ENCODE measurements at places on chromosomes 5 and 9.
A peak's percentile ranks its signal among the peaks of the same experiment; 100 is the strongest.

DNA sequence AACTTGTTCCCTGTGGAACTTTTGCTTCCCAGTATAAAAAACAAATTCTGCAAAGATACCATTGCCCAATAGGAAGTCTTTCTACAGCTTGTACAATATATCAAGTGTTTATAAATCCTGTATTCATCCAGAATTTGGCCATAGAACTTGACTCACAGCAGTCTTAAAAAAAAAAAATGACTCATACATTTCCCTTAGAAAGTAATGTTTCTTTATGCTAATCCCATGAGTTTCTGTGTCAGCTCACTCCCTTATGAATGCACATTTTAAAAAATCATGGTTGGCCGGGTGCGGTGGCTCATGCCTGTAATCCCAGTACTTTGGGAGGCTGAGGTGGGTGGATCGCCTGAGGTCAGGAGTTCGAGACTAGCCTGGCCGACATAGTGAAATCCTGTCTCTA, 89.3 kb upstream of the DMRT1 start:
- DNase-seq: no peak

DNA sequence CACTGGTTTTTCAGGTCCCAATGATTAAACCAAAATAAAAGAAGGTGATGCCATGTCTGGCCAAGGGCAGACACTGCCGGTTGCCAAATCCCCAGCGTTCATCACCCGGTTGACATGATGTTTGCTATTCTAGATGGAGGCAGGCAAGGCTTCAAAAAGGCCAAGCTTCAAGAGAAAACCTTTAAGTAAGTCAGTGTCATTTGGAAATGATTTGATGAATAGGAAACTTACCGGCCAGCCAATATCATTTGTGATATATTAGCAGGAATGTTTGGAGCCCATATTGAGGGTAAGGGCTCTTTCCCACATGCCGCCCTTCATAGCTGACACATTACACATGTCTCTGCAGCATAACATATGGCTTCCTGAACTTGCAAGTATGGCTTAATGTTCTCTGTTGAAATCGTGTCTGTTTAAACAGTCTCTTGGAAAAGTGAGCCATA, 89.5 kb upstream of the TTC23L start:
- DNase-seq: no peak

GRCh38 chr9:5510360-5510931, at the start of gene PDCD1LG2:
TSS of gene PDCD1LG2 (plus strand) at chr9:5510531. CDS start at chr9:5522547, 12,016 bp downstream.
- no peak for DNase-seq

GRCh38 chr5:16586556-16586955, 30.2 kb downstream of the RETREG1 start:
- DNase-seq: no peak

DNA sequence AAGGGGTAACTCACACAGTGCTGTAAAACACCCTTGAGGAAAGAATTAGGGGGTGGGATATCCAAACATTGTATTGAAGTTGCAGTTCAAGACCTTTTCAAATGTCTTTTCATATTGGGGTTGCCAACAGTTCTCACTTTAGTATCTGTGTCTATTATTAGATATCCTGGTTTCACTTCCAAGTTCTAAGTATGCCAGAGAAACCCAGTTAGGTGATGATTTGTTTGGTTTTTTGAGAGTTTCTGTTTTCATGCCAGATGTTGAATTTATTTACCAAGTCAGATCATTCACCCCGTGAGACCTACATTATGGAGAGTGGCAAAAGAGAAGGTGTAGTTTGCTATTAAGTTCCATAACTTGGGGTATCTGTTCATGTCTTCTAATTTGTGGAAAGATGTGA, 64.5 kb downstream of the C9orf152 start:
- peak; percentile 70 for DNase-seq

DNA sequence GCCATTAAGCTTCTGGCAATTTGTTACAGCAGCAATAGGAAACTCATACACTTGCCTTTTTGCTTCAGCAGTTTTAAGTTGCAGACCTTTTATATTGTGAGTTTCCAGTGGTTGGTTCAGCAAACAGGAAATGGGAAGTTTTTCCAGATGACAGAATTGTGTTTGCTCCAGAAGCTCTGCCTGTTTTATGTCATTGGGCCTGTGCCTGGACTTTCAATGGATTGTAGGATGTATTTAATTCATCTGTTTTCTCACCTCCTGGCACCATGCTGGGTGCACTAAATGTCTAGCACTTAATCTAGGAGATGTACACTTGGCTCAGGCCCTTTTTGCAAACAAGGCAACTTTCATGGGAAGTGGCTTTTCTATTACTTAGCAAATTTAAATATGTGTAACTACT, 100.4 kb upstream of the CLINT1 start:
- no peak for DNase-seq

DNA sequence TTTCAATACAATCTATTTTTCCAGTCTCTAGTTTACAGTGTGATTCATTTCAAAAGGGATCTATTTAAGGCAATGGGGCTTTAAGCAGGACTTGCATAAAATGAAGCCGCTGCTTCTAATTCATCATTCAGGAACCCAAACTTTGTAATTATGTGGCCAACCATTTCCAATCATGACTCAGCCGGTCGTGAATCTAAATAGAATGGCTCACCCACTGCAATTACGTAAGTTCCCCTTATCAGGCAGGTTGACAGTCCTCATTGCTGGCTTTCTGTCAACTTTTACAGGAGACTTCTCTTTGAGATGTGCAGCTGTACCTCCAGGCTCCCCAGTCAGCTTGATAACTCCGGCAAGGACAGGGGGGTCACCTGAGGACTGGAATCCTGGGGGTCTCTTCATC, 152.8 kb upstream of the DAP start:
- DNase-seq: peak; percentile 91

DNA sequence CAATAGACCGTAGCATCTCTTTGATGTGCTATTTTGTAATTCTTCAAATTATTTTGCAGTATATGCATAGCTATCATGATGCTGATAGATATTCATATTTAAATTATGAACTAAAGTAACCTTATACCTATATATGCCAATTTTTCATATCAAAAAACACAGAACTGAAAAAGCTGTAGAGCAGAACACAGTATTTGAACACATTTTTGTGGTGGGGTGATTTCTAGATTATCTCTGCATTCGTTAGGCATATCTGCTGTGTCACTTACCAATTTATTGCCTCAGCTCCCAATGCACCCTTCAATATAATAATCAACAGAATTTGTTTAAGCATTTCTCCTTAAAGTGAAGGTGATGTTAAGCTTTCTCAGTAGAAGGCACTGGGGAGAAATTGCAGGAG, 998.2 kb downstream of the PTPRD start:
- no peak for DNase-seq

- DNase-seq: no peak
Measured at GRCh38 chr9:23663536-23663935, 162.5 kb downstream of the ELAVL2 start.

DNA sequence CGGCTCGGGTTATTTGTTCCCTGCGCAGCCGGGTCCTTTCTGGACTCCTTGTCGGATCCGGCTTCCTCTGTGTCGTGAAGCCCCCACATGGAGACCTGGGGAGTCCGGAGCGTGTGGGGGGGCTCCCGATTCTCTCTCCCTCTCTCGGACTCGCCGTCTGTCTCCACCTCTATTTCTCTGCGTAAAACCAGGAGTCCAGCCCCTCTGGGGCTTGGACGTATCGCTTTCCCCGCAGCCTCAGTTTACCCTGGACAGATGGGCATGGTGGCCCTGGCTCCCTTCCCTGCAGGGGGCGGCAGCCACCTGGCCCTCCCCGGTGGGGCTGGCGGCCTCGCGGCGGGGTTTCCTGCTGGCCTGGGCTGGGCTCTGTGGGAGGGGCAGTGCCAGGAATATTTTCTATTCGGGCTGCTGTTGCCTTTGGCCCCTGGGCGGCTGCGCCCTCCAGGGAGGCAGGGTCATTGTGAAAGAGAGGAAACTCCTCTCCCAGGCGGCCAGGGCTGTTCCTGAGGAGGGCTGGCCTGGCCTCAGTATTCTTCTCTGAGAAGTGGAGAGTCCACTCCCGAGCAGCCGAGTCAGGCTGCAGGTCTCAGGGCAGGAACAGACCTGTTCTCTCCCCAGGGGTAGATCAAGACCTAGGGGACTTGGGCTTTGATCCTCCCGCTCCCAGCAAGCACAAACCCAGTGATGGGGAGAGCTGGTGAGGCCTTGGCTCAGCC, 665 bp downstream of the ASS1 start:
- DNase-seq: no peak

DNA sequence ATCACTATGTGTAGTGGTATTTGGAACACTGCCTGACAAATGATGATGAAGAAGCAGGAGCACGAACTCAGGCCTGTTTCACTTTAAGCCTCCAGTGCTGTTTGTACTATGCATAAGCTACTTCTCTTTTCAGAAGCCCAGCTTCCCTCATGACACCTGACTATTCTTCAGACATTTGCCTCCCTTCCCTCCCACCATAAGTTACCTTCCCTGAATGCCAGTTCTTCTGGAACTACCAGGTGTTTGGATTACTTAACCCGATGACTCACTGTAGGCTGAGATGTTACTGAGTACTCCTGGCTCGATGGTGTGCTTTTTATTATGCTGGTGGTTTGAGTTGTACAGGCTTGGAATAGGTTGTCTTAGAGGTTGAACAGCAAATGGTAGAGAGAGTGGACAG, 180.0 kb downstream of the SPATA31D1 start:
- no peak for DNase-seq

DNA sequence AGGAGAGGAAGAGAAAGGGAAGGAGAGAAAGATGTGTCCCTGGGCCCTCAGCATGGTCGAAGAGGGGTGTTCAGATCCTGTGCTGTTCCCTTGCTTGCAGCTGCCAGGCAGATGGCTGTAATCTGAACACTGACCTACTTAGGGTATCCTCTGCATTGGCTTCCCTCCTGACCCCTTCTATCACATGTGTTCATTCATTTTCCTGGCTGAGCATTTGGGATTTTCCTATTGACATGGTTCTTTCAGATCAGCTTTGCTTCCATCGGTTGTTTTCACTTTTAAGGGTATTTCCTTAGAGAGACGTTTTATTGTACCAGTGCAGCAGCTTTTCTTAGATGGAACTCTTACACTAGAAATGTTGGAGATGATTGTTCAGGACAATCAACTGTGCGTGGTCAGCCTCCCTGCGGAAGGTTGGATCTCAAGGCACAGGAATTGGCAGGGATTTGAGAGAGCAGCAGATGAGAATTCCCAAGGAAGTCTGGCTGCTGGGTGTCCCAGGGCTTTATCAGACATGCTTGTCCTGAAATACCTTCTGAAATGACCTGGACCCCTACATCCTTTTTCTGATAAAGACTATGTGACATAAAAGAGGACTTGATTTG, 26.0 kb downstream of the ACTBL2 start:
- DNase-seq: no peak

- no peak for DNase-seq
Measured at GRCh38 chr5:121688126-121688525, 163.6 kb upstream of the FTMT start.

DNA sequence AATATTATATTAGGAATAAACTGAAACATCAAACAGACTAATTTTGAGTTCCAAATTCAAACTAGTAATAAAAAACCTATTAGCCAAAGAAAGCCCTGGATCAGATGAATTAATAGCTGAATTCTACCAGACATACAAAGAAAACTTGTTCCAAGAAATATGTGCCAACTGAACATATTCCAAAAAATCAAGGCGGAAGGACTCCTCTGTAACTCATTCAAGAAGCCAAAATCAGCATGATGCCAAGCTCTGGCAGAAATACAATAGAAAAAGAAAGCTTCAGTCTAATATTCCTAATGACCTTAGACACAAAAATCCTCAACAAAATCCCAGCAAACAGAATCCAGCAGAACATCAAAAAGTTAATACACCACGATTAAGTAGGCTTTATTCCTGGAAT, 619.1 kb upstream of the COX7C start:
- no peak for DNase-seq

DNA sequence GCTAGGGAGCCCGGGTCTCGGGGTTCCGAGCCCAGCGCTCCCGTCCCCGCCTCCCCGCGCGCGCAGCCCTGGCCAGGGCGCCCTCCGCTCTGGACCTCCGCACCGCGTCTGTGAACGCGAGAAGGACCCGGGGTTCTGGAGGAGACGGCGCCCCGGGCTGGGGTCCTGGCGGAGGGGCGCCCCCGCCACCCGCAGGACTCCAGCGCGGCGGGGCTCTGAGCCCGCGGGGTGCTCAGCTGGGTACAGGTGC, 431 bp downstream of the TMOD1 start:
- DNase-seq: no peak

- DNase-seq: no peak
Measured at GRCh38 chr9:17813798-17814197, 234.9 kb downstream of the SH3GL2 start.

DNA sequence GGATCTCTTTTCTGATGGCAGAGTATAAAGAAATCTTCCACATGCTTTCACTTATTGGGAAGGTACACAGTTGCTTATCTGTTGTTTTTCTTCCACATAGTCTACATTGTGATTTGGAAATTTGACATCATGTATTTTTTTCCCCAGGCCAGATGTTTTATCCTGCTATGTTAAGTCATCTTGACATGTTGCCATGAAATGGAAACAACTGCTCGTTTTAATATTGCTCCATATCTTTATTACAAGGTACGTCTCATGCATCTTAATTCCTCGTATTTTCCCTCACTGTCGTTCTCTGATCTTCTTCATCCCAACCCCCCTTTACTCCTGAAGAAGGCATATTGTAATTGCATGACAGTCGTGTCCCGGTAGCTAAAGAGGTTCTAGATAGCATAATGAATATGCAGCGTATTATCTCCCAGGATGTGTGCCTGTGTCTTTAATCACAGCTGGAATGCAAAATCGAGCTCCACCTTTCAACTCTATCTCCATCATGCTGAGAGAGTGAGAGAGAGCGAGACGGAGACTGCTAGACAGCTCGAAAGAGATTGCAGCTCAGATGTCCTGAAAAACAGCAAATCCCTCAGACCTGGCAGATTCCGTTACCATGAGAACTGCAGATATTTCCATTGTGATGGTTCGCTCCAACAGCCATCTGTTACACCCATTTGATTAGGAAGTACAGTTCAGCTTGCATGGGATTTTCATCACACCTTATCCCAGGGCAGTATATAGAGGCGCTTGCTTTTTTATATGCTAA, 281.7 kb downstream of the TMEM38B start:
- no peak for DNase-seq

DNA sequence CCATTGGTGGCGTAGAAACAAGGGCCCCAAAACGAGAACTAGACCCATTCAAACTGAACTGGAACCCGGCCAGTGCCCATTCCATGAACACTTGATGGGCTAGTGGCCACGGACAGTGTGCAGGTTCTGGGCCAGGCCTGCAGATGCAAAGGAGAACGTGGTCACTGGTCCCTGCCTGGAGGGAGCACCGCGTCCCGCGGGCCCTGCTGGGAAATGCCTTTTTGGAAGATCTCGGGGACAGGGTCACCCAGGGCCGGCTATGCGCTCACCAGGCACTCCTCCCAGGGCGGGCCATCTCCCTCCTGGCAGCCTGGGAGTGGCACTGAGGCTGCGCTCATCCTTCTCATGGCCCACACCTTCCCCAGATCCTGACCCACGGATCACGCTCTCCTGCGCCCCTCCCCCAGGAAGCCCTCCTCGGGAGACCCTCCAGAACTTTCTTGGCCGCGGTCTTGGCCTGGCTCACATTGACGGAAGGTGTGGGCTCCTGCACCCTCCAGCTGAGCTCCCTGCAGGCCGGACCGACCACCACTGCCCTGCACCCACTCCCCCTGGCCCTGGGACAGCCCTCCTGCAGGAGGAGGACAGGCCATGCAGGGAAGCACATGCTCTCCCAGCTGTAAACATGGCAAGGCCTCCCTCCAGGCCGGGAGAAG, 2.8 kb upstream of the DIPK1B start:
- no peak for DNase-seq

- no peak for DNase-seq
Measured at GRCh38 chr5:42242881-42243485, 180.3 kb upstream of the GHR start.

All from common myeloid progenitor, CD34-positive (primary cell).